ENCODE measurements at places on chromosomes 2 and 18.

DNA sequence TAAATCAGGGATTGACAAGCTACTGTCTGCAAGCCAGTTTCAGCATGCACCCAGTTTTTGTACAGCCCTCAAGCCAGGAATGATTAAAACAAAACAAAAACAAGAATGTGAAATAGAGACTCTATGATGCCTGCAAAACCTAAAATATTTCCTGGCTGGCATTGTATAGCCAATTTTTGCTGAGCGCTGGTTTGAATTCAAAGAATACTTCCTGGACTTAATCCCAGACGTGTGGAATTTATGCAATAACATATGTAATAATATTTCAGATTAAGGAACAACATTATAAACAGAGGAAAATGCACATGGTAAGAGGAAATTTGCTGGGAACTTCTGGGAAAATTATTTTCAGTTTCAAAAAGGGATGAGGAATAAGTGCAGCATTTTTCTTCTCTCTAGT, 148.1 kb upstream of the RPRM start:
- DNase-seq = no peak

DNA sequence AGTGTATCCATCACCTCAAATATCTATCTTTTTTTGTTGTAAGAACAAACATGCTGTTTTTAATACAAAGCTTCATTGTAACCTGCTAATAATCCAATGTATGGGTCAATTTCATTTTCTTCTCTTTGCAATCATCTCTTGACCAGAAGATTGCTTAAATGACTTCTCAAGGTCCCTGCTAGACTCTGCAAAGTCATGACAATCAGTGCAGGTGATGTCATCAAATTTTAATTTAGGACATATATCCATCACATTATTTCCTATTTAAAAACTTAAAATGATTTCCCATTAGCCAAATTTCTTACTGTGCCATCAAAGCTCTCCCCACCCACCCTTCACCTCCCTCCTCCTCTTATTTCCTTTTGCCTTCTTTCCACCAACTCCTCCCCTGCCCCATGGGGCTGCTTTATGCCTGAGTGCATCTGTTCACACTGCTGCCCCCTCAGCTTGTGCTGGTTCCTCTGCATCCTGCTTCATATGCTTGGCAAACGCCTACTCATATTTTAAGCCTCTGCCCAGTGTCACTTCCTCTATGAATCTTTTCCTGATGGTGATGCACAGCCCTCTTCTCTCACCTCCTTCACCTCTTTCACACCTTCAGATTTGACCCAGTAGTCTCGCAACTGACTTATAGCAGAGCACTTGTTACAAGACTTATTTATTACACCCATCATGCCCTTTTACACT, 20.3 kb downstream of the PLEK start:
- DNase-seq = no peak

DNA sequence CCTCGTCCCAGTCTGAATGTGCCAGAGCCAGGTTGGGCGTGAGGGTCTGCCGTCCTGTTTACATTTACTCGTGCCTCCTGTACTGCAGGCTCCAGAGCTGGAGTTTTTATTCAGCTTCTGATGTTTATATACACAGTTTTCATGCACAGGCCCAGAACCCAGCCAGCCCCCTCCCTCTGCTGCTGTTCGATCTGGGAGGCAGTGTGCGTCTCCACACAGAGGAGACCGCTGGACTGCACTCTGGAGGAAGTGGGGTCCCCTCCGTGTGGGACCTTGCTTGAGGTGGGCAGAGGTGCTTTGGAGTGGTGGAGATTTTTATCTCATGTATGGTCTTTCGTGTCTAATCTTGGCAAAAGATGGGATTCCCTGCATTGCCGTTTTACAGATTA, 90.6 kb downstream of the GLI2 start:
- DNase-seq = no peak

- DNase-seq = no peak
These were observed 34.1 kb downstream of the TANC1 start for GRCh38 chr2:159002462-159003111.

- DNase-seq = no peak
These were observed 112.7 kb downstream of the BCL11A start for GRCh38 chr2:60440767-60441163.

GRCh38 chr2:160321006-160321405, 120.9 kb upstream of the ITGB6 start:
- no peak for DNase-seq

DNA sequence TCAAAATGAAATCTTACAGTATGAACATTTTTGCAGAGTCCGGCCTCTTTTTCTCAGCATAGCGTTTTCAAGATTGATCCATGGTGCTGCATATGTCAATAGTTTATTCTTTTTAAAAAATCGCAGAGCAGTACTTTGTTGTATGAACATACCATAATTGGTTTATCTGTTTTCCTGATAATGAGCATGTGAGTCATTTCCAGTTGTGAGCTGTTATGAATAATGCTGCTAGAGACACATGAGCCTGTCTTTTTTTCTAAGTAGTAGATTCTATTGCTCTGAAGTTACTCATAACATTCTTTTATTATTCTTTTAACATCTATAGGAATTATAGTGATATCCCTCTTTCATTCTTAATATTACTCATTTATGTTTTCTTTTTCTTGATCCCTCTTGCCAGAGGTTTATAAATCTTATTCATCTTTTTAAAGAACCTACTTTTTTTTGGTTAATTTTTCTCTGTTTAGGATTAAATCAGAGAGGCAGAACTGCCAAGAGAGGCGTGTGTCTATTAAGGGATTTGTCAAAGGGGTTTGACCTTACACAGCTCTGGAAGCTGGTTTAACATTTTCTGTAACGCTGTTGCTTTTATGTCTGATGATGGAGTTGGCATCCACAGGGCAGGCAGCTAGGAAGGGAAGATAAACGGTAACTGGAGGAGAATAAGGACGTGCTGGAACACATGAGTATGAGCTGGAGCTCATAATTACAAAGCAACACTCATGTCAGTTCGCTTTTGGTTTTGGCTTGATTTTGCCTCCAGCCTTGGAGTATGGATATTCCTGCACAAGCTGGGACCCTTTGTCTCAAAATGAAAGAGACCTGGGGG, 47.4 kb downstream of the MGAT5 start:
- peak; percentile 74 for DNase-seq

DNA sequence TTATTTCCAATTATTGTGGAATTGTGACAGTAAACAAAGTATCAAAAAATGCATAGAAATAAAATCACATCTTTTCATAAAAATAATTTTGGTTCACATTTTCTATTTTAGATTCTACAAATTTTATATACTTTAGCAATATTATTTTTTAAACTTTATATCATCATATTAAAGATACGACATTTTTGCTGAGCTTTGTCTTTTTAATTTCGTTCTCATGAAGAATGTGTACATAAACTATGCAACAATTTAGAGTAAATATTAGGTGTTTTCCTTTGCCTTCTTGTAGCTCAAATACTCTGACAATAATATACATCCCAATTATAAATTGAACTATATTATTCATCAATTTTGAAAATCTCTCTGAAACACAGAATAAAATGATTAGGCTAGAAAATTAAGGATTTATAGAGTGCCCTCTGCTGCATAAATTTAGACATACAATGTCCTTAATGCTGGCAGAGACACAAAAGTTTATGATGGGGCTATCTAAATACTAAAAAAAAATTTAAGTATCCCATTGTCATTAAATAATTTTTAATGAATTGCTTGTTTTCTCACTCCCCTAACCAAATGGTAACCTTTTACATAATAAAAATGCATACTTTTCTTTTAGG, 45.7 kb downstream of the CCDC102B start:
- DNase-seq = no peak

- peak; percentile 49 for DNase-seq
These were observed 431.9 kb upstream of the TCF4 start for GRCh38 chr18:56019908-56020307.

DNA sequence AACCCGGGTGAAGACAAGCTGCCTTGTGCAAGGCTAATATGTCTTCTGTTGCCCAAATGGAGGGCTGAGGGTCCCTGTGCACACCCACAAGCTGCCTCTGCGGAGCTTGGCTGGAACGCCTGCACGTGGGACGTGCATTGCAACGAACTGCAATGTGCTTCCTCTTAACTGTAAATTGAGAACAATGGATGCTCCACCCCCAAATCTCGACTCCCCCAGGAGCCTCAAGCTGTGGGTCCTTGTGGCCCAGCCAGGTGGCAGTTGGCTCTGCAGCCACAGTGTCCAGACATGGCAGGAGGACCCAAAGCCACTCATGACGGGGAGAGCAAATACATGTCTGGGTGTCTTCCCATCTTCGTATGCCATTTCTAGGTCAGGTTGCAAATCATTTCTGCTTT, 90.1 kb downstream of the TWIST2 start:
- no peak for DNase-seq

GRCh38 chr18:7618891-7619442, 51.9 kb downstream of the PTPRM start:
- DNase-seq = no peak

DNA sequence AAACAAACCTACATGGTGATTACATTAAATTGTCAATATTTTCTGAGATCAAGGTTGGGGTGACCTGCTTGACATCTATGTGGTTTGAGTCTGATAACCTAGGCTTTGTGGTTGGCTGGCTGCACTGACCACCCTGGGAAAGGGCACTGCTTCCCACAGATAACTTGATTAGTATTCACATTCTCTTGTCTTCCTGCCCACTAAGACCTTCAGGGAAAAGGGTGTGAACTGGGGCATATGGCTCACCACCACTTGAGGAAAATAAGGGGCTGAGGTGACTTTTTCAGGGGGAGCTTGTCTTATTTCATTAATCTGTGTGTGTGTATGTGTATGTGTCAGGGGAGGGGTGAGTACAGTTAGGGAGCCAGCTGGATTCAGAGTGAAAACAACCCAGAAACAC, 1.5 kb downstream of the SMYD1 start:
- no peak for DNase-seq

- peak; percentile 74 for DNase-seq
These were observed 22.8 kb upstream of the DNAH6 start for GRCh38 chr2:84493514-84493913.
